ENCODE measurements at places on chromosomes 11 and 22.

DNA sequence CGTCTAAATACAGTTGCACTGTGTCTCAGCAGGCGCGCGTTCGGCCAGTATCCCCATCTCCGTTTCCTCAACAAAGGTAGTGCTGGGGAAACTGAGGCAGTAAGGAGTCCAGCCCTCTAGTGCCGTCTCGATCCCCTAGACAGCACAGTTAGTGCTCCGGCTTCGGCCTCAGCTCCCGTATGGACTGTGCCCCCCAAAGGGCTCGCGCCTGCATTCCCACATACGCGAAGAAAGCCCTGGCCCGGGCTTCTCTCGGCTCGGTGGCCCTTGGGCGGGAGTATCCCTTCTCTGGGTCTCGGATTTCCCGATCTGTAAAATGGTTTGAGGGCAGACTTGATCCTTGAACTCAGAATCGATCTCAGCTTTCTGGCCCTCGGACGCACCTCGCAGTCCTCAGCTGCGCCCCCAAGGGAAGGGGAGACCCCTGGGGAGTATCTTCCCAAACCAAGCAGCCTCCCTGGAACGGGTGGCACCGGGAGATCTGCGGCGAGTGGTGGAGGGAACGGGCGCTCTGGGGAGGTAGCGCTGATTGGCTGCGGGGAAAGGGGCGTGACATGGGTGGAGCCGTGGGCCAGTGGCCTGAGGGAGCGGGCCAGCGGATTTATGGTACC, 759 bp upstream of the PEX16 start:
- DNase-seq = peak; percentile 51

- DNase-seq = no peak
Observed at GRCh38 chr11:34267013-34267412, 90.8 kb downstream of the ABTB2 start.

DNA sequence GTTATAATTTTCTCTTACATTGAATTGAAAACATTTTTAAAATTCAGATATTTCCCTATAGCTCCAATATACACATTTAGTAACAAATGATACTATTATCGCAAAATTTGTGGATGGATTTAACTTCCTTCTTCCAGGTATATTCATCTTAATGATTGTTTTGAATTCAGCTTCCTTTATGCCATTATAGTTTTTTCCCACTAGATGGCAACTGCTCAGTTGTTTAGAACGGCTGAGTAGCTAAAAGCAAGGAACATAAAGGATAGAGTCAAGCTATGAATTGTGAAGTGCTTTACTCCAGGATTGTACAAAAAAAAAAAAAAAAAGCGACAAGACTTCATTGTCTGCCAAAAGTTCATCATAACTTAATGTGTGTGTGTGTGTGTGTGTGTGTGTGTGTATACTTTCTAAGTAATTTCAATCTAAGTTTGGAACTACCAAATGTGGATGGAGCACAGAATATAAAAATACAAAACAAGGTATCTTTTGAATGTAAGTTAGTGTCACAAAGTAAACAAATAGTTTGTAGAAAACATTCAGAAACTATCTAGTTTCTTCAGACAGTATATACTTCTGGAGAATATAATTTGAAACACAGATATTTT, 846.4 kb downstream of the DLG2 start:
- DNase-seq = no peak

DNA sequence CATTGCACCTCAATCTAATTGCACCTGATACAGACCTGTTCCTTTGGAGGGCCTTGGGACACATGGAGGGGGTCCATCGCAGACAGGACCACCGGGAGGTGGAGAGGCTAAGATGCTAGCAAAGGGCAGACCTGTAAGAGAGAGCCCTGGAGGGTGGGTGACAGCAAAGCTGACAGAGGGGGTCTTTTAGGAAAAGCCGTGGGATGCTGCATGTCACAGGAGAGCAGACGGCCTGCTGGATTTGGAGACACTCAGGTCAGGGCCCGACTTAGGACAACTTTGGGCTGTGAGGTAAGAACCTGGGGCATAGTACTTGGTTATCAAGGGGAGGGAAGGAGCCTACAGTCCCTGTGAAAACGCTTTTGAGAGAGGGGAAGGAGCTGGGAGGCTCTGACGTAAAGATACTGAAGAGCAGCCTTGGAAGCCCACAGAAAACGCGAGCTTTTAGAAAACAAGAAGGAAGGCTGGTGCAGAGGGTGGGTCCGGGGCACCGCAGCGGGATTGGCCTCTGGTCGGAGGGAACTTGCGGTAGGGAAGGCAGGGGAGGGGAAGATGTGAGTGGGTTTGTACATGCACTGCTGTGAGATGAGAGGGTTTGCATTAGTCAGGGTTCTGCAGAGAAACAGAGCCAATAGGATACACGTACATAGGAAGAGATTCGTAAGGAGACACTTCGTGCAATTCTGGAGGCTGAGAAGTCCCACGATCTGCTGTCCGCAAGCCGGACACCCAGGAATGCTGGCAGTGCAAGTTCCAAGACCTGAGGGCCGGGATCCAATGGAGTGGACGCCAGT, 868.5 kb downstream of the TBC1D22A start:
- no peak for DNase-seq

DNA sequence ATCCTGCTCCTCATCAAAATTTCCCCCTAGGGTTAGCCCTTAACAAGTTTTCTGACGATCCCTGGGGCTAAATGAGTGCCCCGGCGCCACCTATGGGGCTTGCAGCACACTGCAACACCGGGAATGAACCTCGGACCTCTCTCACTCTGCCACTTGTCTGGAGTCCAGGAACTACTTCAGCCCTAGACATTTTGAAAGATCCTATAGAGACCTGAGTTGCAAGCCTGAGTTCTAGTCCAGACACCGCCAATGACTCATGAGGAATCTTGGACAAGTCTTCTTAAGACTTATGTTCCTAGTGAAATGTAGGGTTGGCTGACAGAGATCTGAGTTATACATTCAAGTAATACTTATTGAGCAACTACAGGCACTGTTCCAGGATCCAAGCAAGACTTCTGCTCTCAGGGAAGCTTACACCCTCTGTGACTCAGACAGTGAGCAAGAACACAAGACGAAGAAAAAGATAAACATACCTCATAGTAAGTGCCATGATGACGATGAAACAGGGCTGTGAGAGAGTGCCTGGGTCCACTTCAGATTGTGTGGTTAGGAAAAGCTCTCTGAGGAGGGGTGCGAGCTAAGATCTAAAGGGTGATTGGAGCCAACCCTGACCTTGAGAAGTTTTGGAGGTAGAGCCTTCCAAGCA, 10.2 kb upstream of the STK33 start:
- DNase-seq = no peak

- no peak for DNase-seq
Observed at GRCh38 chr11:2071748-2072385, 67.3 kb downstream of the IGF2 start.

DNA sequence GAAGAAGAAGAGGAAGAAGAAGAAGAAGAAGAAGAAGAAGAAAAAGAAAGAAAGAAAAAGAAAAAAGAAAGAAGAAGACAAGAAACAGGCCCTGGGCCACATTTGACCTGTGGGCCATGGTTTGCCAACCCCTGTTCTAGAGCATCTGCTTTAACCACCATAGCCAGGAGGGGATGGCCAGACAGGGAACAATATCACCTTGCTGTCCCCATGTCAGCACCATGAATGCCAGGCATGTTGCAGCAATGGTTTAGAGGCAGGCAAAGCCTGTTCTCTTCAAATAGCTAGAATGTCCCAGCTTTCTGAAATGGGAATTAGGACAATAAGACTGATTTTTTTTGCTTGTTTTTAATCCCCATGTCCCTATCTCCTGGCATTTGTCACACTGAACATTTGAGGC, 338.6 kb upstream of the PLET1 start:
- no peak for DNase-seq

GRCh38 chr11:94459576-94459975, 34.1 kb downstream of the MRE11 start:
- no peak for DNase-seq

- DNase-seq = no peak
Observed at GRCh38 chr11:61556621-61557020, 24.3 kb downstream of the SYT7 start.
